Upper lobe of left lung (tissue), 6 donors: ENCODE measurements at places on chromosomes 2 and 18. TPM values are rescaled to one million over a fixed set of nuclear protein-coding genes. Genes with fewer than 3 reads are reported as not detected.

- peaks cover 53% of the 10 kb centered on the region for H3K36me3 ChIP-seq
- no peak overlapping the region for H3K27ac ChIP-seq
- no peak for DNase-seq
- H3K27me3 ChIP-seq, result no peaks in the 10 kb centered on the region
Measured at GRCh38 chr2:108492364-108492763, 41.9 kb upstream of the LIMS1 start.

VWC2L gene
- total RNA-seq, result not detected

DNA sequence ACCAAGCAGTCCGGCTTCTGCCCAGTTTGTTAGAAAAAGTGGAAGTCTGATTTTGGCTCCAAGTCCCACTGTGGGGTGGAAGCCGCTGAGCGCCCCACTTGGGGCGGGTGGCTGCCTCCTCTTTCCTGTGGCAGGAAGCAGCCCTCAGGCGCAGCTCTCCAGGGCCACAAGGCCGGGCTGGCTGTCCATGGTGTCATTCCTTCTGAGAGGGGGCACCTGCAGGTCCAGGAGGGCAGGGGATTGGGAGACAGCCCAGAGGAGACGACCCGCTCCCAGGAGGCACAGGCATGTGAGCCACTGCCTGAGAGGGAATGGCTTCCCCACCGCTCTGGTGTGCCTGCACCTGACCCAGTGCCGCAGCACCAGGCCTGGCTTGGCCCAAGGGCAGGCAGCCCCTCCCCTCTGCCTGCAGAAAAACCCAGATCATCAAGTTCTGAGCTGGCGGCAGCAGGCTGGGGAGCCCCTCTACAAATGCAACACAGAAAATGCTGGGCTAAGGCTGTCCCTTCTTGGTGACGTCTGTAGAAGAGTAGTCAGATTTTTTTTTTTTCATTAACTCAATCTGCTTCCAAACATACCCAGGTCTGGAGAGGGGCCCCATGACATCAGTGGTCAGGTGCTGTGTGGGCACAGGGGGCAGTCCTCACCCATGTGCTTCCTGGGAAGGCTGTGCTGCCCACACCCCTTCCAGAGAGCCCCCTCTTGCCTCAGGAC lies 38.4 kb downstream of the HS6ST1 start:
- no peak overlapping the region for H3K4me3 ChIP-seq
- no peaks in the 10 kb centered on the region for H3K27me3 ChIP-seq
- H3K36me3 ChIP-seq, result no peaks in the 10 kb centered on the region
- DNase-seq, result no peak
- peaks cover 44% of the 10 kb centered on the region for H3K4me1 ChIP-seq
- H3K27ac ChIP-seq, result no peak overlapping the region

EFEMP1 gene
- 293 TPM for total RNA-seq

- DNase-seq, result no peak
- H3K27me3 ChIP-seq, result no peaks in the 10 kb centered on the region
- no peak overlapping the region for H3K4me3 ChIP-seq
- H3K36me3 ChIP-seq, result no peaks in the 10 kb centered on the region
- no peaks in the 10 kb centered on the region for H3K4me1 ChIP-seq
Measured at GRCh38 chr2:19743641-19744040, 158.1 kb downstream of the TTC32 start.

LRP1B gene
- 0.46 TPM for total RNA-seq

GRCh38 chr2:9239616-9240015 lies 33.0 kb downstream of the ASAP2 start:
- H3K4me1 ChIP-seq, result peaks cover 46% of the 10 kb centered on the region
- no peak for DNase-seq
- H3K36me3 ChIP-seq, result no peaks in the 10 kb centered on the region
- H3K27ac ChIP-seq, result no peak overlapping the region
- no peaks in the 10 kb centered on the region for H3K27me3 ChIP-seq

DNA sequence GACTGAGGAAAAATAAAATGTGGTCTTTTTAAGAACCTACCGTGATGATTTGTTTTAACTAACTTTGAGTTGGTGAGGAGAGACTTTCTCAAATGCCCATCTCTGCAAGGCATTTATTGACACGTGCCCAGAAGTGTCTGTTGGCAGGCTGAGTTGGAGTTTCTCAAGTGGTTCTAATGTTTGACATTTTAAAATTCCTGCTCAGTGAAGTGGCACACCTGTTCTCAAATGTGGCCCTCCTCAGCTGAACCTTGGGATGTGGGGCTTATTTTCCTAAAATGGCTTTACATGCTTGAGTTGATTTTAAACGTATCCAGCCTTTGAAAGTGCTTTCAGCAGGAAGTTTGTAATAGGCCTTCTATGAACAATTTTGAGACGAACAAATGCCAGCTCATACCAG lies 876 bp upstream of the CAVIN2 start:
- H3K36me3 ChIP-seq, result peaks cover 13% of the 10 kb centered on the region
- no peaks in the 10 kb centered on the region for H3K27me3 ChIP-seq
- peaks cover 20% of the 10 kb centered on the region for H3K4me1 ChIP-seq
- H3K4me3 ChIP-seq, result no peak overlapping the region

- H3K4me3 ChIP-seq, result no peak overlapping the region
- H3K36me3 ChIP-seq, result no peaks in the 10 kb centered on the region
- H3K27ac ChIP-seq, result no peak overlapping the region
- H3K27me3 ChIP-seq, result no peaks in the 10 kb centered on the region
- H3K4me1 ChIP-seq, result peaks cover 20% of the 10 kb centered on the region
Measured at GRCh38 chr2:215899141-215900074, 113.9 kb downstream of the MREG start.

RAB6C gene
- not detected for total RNA-seq

DNA sequence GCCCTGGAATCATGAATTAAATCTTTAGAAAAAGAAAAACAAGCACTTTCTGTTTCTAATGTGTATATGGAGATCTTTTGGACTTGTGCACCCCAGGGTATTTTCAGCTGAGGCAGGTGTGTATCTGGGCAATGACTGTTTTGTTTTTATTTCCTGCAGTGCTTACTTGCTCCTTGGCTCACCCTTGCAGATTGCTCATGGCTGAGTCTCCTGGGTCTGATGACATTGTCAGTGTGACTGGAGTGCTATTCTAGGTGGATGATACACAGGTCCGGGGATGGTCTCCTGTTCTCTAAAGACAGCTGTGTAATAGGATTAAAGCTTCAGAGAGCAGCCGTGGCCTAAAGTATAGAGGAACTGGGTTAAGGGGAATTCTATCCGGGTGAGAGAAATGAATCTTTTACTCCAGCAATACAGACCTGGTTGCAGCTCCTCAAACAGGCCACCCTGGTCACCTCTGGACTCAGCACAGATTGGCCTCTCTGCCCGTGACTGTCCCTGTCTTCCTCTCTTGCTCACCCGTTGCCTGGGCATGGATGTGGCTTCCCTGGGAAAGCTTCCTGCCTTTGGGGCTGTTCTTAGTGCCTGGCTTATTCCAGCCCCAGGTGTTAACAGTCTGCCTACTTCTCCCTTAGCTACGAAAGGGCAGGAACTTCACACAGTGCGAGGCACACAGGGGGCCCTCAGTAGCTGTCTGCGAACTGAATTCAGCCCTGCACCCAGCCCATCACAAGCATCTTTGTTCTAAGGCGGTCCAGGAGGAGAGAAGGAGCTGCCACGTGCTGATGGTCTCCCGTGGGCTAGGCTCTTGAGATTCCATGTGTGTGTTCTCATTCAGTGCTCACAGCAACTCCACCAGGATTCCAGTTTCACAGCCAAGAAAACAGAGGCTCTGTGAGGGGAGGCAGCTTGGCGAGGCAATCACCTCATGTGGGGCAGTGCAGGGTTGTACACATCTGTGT lies 84.3 kb downstream of the ACOXL start:
- H3K36me3 ChIP-seq, result no peaks in the 10 kb centered on the region
- H3K27ac ChIP-seq, result no peak overlapping the region
- DNase-seq, result no peak
- no peaks in the 10 kb centered on the region for H3K27me3 ChIP-seq

SCYGR4 gene
- not detected for total RNA-seq

DNA sequence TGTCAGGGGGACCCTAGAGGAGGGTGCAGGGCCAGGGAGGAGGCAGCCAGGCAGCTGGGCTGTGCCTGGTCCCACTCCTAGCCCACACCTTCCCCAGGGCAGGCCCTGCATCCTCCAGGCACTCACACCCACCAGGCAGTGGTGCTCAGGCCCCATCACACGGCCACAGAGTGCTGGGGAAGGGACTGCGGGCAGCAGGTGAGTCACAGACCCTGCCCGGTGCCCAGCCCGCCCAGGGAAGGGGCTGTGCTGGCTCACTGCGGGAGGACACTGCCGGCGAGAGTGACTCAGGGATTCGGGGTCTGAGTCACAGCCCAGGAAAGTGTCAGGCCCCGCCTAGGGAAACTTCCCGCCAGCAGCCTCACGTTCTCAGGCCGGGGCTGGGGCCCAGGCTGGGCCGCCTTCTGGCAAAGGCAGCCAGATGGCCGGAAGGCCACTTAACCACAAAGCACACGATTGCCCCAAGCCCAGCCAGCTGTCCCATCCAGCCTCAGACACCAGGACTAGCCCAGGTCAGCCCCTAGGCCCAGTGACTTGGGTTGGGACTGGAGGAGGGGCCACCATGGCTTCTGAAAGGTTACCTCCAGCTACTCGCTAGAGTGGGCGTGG lies 42.2 kb downstream of the BIN1 start:
- no peak overlapping the region for H3K4me3 ChIP-seq
- DNase-seq, result peak; percentile 92
- peak overlapping the region; percentile 82 for H3K27ac ChIP-seq
- H3K36me3 ChIP-seq, result peaks cover 4% of the 10 kb centered on the region
- H3K27me3 ChIP-seq, result no peaks in the 10 kb centered on the region

DNA sequence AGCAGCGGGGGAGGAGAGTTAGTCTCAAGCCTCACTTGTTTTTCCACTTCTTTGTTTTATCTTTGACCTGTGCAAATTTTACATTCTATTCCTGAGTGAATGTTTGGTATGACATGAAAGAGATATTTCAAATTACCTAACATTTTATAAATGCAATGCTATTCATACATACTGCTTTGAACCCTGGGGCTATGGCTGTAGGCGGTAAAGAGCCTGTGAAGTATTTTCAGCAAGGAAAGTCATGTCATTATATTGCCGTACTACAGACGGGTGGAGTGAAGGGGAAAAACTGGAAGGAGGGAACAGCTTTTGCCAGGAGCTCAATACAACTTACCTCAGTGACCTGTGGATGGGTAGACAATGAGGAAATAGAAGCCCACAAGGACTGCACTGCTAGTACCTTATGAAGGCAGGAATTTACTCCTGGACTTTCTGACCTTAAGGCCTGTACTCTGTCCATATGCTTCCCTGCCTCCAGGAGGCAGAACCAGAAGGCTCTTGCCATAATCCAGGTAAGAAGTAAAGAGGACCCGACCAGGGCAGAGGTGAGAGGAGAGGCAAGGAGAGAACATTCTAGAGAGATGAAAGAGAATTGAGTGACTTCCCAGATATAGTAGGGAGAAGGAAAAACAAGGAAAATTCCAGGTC lies 28.4 kb upstream of the TET3 start:
- peaks cover 16% of the 10 kb centered on the region for H3K4me1 ChIP-seq
- no peak overlapping the region for H3K27ac ChIP-seq
- H3K27me3 ChIP-seq, result no peaks in the 10 kb centered on the region
- peaks cover 95% of the 10 kb centered on the region for H3K36me3 ChIP-seq

DNA sequence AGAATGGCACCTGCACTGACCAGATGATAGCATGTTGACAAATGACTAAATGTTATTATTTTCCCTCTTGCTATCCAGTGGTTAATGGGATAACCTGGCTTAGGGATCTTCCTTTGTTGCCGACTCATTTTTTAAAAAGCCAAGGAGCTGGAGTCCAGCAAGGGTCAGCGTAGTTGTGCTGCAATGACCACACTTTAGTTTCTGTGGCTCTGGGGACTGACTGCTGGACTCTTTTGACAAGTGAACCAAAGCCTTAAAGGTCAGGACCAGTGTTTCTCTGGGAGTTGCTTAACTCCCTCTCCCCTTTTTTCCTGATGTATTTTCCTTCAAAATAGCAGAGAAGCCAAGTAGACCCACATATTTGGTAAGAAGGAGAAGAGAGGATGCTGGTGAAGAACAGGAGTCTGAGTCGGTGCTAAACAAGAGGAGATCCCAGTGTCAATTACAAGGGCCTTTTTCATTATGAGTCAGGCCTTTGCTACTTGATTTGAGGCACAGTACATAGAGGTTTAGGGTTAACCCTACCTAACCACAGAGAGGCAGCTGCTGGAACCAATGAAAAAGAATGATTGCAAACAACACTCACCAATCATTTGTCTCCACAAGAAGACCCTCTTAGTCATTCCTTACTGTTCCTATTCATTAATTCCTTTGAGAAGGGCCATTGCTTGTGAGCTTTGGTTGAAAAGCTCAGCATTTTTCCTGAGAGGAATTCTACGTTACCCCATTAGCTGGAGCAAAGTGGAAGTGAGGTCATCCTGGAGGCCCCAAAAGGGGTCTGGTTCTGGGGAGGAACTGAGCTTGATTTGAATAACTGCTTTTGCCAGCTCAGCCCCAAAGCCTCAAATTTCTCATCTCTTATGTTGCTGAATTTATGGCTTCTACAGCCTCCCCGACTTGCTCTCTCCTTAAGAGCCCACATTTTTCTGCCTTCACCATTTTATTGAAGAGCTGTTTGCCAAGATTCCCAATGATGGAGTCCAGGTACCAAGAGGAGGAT lies 137.6 kb upstream of the HNMT start:
- no peak for DNase-seq
- H3K36me3 ChIP-seq, result no peaks in the 10 kb centered on the region
- H3K27me3 ChIP-seq, result no peaks in the 10 kb centered on the region
- no peak overlapping the region for H3K27ac ChIP-seq

GRCh38 chr18:47448956-47449355 lies 197.5 kb upstream of the SKOR2 start:
- DNase-seq, result no peak
- H3K4me3 ChIP-seq, result no peak overlapping the region
- no peak overlapping the region for H3K27ac ChIP-seq
- H3K36me3 ChIP-seq, result no peaks in the 10 kb centered on the region
